ENCODE measurements at places on chromosomes 2 and 18.

GRCh38 chr2:3253913-3254441 lies 123.6 kb downstream of the EIPR1 start:
- DNase-seq: no peak

- DNase-seq: no peak
Measured at GRCh38 chr2:71928734-71929481, 218.8 kb downstream of the CYP26B1 start.

GRCh38 chr2:39991298-39991697 lies 212.2 kb upstream of the THUMPD2 start:
- DNase-seq: peak; percentile 76

- DNase-seq: no peak
Measured at GRCh38 chr18:22538426-22538825, 120.7 kb upstream of the CTAGE1 start.

GRCh38 chr2:11357428-11357972 lies 13.1 kb upstream of the ROCK2 start:
- no peak for DNase-seq

All from astrocyte (in vitro differentiated cells and primary cell).